Dermis blood vessel endothelial cell (primary cell): ENCODE measurements at places on chromosomes 12 and 14. TPM values are rescaled to one million over a fixed set of nuclear protein-coding genes. Genes with fewer than 3 reads are reported as not detected.

DNA sequence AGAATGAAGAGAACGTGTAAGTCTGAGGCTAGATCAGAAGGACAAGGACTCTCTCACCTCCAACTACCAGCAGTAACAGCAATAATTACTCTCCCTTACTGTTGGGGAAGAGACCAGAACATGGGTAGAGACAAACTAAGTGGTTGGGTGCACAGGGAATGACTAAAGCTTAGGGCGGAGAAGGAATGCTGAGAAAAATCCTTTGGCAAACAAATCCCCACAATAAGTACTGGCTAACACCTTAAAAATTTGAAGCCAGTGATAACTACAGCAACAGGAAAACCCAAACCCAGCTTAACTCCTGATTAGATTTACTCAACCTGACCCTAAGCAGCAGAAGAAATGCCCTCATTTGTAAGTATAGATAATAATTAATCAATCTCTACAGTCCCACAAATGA is 759.0 kb downstream of the AACS start:
- no peak for DNase-seq

DNA sequence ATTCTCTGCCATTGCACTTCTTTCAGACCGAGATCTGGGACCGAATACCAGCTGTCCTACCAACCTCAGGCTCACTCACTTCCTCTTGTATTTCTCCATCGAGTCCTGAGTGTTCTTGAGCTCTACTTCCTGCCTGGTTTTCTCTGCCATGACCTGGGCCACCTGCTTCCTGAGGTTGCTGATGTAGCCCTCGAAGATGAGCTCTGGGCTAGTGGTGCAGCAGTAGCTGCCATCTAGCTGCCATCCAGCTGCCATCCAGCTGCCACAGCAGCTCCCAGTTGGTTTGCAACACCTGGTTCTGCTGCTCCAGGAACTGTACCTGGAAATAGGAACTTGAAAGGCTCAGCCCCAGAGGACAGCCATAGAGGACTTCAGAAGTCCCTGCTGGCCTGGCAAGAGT is 15.0 kb upstream of the KRT73 start:
- no peak for DNase-seq

DNA sequence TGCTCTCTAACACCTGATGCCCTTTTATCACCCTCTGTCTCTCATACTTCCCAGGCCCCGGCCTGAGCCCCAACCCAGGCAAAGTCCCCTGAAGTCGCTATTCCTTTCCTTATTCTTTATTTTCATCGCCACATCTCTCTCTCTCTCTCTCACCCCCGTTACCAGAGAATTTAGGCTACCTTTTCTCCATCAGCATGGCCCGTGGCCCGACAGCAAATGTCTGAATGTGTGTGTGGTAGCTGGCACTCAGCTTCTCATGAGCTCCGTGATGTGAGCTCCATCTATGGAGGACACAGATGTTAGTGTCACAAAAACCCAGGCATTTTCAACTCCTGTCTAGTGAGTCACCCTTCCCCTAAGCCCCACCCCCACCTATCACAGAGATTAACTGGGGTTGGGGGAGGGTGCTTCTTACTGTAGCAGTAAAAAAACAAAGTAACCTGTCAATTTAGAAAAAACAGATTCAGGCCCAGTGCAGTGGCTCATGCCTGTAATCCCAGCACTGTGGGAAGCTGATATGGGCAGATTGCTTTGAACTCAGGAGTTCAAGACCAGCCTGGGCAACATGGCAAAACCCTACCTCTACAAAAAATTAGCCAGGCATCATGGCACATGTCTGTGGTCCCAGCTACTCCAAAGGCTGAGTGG is 53.8 kb downstream of the VCPKMT start:
- DNase-seq, result peak; percentile 80

GRCh38 chr12:71589478-71589881 is 74.2 kb downstream of the ZFC3H1 start:
- no peak for DNase-seq

DNA sequence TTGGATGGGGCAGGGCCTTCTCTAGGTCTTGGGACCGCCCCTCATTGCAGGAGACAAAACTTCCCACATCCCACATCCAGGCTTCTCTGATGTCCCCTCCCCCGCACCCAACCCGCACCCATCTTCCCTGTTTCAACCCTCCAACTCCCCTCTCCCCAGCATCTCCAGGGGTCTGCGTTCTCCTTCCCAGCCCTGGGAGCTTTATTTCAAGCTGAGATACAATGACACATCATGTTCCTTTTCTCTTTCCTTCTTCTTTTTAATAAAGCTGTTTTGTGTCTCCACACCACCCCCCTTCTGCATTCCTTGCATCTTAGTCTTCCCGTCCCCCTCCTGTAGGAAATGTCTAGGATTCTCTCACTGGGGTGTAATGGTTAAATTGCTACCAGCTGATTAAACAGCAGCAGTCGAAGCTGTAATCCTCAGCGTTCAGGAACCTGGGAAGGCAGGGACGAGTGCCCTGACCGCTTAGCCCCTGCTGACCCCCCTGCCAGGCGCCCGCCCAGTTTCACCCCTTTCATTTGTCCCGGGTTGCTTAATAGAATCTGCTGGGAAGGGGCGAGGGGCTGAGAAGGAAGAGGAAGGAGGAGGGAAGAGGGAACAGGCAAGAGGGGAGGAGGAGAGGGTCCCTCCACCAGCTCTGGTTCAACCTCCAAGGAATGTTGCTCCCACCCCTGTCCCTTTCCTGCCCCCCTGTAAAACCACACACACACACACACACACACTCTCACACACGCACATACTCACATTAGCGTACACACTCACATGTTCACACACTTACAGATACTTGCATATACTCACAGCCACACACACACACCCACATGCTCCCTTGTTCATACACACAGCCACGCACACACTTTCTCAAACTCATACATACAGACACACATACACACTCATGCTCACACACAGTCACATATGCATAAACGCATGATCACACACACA is 104.5 kb upstream of the MED13L start:
- peak; percentile 91 for DNase-seq

- DNase-seq, result no peak
These were observed 32.2 kb downstream of the RAB21 start for GRCh38 chr12:71786829-71787228.

DNA sequence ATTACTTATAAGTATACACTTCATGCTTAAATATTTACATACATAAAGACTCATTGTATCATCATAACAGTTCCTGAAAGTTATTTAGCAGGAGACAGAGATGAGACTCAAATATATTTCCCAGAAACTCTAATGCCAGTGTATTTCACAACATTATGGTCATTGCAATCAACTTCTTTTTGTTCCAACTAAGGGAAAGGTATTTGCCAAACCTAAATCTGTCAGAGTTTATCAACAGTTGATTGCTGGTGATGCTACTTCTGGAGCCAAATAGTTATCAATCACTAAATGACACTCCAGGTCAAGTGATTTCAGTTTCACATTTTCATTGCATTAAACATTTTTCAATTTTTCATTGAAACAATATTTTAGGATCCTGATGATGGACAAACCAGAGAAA is 72.1 kb upstream of the AVPR1A start:
- DNase-seq, result no peak

- peak; percentile 77 for DNase-seq
These were observed 92.9 kb downstream of the FAR2 start for GRCh38 chr12:29241821-29242591.

DNA sequence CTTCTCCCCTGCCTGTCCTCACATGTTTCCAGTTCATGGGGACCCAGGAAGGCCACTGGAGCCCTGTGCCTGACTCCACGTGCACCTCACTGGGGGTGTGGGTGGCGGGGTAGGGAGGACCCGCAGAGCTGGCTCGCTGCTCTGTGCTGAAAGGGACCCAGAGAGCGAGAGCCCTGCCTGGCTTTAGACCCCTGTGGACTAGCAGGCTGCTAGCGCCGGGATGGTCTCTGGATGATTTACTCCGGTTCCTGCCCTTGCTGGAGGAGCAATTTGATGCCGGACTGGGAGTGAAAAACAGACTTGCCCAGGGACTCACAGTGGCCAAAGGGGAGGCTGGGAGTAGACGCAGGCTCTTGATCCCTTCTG is 49.0 kb downstream of the NTF3 start:
- DNase-seq, result no peak

GRCh38 chr12:132955094-132956010 is 754 bp downstream of the ZNF605 start:
- DNase-seq, result peak; percentile 54

- DNase-seq, result no peak
These were observed 6.1 kb upstream of the SNAPC1 start for GRCh38 chr14:61756135-61756534.

The SLC22A17 gene
- total RNA-seq, result 0.84 and 3.7 TPM in 2 replicates

The RNASE7 gene
- total RNA-seq, result not detected in 2 replicates
